ENCODE measurements at places on chromosomes 3 and 15.

DNA sequence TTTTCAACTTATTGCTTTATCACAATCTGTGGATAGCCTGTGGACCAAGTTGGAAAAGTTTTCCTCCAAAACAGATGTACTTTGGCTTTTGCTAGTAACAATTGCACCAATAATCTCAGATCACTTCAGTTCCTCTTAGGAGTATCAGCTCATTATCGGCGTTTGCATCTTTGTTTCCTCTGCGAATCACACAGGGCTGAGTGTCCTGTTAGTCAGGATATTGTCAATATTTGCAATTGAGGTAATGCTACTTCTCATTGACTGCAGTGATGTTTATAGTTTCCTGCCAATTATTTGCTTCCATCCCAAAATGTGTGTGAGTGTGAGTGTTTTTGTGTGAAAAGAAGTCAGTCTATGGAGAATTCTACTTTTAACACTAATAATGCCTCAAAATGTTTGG lies 545.0 kb downstream of the SI start:
- no peak for DNase-seq

GRCh38 chr15:83767741-83768140 lies 113.8 kb downstream of the ADAMTSL3 start:
- DNase-seq = no peak

DNA sequence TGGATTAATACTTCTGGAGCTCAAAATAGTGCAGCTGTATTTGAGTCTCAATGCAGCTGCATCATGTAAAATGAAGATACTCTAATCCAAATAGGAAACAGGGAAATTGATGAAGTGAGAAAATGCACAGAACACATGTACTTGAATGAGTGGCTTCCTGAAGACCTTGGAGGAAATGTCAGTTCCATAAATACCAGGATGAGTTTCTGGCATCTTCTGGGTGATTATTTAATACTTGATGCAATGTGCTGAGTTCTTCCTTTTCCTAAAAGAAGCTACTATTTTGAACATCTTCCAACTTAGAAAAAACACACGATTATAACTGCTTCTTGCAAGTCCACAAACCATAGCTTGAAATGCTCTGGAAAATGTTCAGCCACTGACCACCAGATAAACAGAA lies 162.8 kb downstream of the SLC9A9 start:
- DNase-seq = no peak

- peak; percentile 11 for DNase-seq
These were observed 605.0 kb upstream of the CBLB start for GRCh38 chr3:106473576-106474475.

DNA sequence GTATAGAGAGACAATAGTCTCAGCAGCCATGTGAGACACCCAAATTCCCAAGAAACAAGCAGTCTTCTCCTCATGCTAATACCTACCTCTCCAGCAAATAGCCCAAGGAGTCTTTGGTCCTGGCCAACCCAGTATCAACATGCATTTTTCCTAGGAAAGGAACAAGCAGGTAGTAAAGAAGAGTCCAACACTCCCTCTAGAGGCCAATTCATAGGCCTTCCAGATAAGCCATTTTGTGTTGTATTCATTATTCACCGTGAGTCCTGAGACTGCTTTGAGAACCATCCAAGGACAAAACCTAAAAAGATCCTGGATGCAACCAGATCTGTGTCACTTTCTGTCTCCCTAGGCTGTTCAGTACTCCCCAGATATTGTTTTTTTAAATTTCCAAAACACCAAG lies 63.6 kb upstream of the SNTN start:
- no peak for DNase-seq

DNA sequence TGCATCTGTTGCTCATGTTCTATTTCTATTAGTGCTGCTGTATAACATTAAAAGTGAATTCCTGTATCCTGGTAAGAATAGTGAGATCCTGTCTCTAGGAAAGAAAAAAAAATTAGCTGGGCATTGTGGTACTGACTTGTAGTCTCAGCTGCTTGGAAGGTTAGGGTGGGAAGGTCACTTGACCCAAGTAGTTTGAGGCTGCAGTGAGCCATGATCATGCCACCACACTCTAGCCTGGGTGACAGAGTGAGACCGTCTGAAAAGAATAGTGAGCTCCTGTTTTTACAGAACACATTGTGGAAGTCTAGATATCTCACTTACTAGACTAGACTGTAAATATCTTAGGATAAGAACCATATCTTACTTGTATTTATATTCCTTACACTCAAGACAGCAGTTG lies 4.6 kb downstream of the ATP11B start:
- DNase-seq = no peak

Data from stimulated activated CD4-positive, alpha-beta T cell treated with anti-CD3 and anti-CD28 coated beads, Interleukin-12 subunit alpha, Interleukin-12 subunit beta, amount 100 ng/mL, for 48 hours (primary cell).